PC-3 (cell line): ENCODE measurements at places on chromosomes 3 and 15. TPM values are rescaled to one million over a fixed set of nuclear protein-coding genes. Genes with fewer than 3 reads are reported as not detected.

GRCh38 chr3:144011251-144011799, 39.7 kb downstream of the DIPK2A start:
- peak; percentile 75 for DNase-seq
- no peaks in the 10 kb centered on the region for H3K36me3 ChIP-seq
- peak overlapping the region; percentile 87 for H3K27ac ChIP-seq
- no peak overlapping the region; the same call in 1 of the 2 replicates for H3K4me3 ChIP-seq

PLCH1 gene
- 4.1 and 4.5 TPM in 2 replicates for total RNA-seq

CDHR4 gene
- not detected in 2 replicates for total RNA-seq

DNA sequence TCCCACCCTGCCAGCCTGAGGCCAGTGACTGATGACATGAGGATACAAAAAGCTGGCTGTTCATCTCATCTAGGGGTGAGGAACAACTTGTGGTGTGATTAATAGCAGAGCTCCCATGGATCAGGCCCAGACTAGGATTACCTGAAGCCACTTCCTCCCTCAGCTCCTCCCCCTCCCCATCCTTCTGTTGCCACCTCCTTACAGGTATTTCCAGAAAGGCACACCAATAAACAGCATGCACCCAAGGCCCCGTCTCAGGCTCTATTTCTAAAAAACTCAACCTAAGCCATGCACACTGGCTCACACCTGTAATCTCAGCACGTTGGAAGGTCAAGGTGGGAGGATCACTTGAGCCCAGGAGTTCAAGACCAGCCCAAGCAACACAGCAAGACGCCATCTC, 54.1 kb downstream of the SRGAP3 start:
- no peaks in the 10 kb centered on the region for H3K36me3 ChIP-seq
- peak; percentile 27 for DNase-seq
- H3K27me3 ChIP-seq, result no peaks in the 10 kb centered on the region
- peak overlapping the region; percentile 64 for H3K27ac ChIP-seq
- H3K4me1 ChIP-seq, result peaks cover 21% of the 10 kb centered on the region
- no peak overlapping the region for H3K4me3 ChIP-seq

- DNase-seq, result no peak
- H3K27ac ChIP-seq, result no peak overlapping the region
- no peak overlapping the region for H3K4me3 ChIP-seq
- H3K27me3 ChIP-seq, result no peaks in the 10 kb centered on the region
- H3K4me1 ChIP-seq, result no peaks in the 10 kb centered on the region
Observed at GRCh38 chr3:107817076-107817475, 273.8 kb downstream of the CD47 start.

DNA sequence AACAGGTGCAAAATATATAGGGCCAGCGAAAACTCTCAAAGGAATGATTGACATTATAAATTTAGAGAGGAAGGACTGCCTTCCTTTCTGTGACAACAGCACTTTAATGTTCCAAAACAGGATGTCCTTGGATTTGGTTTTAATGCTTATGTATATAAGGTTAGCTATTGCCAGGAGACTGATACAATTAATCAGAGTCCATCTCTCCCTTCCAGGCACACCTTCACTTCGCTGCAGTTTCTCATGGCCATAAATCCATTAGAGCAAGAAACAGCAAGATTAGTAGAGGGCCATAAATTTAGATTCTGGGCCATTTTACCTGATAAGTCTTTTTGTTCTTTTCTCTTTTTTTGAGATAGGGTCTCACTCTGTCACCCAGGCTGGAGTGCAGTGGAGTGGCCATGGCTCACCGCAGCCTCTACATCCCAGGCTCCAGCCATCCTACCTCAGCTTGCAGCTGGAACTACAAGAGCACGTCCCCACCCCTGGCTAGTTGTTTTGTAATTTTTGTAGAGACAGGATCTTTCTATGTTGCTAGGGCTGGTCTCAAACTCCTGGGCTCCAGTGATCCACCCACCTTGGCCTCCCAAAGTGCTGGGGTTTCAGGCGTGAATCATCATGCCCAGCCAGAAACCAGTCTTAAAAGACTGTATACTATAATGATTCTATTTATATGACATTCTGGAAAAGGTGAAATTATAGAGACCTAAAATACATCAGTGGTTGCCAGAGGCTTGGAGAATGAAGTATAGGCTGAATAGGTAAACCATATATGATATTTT, 15.7 kb upstream of the TFRC start:
- no peaks in the 10 kb centered on the region for H3K36me3 ChIP-seq
- DNase-seq, result no peak
- H3K27ac ChIP-seq, result no peak overlapping the region
- H3K4me3 ChIP-seq, result no peak overlapping the region
- no peaks in the 10 kb centered on the region for H3K4me1 ChIP-seq

GRCh38 chr3:127131424-127132170, 61.3 kb upstream of the PRR23E start:
- H3K36me3 ChIP-seq, result no peaks in the 10 kb centered on the region
- H3K27me3 ChIP-seq, result peaks cover 47% of the 10 kb centered on the region
- H3K4me1 ChIP-seq, result no peaks in the 10 kb centered on the region
- DNase-seq, result no peak

- H3K4me1 ChIP-seq, result peaks cover 12% of the 10 kb centered on the region
- no peak for DNase-seq
- H3K4me3 ChIP-seq, result no peak overlapping the region
- H3K27ac ChIP-seq, result no peak overlapping the region
- no peaks in the 10 kb centered on the region for H3K36me3 ChIP-seq
- no peaks in the 10 kb centered on the region for H3K27me3 ChIP-seq
Observed at GRCh38 chr15:77866186-77866585, 211.3 kb downstream of the TBC1D2B start.

ROPN1 gene
- not detected in 2 replicates for total RNA-seq

DNA sequence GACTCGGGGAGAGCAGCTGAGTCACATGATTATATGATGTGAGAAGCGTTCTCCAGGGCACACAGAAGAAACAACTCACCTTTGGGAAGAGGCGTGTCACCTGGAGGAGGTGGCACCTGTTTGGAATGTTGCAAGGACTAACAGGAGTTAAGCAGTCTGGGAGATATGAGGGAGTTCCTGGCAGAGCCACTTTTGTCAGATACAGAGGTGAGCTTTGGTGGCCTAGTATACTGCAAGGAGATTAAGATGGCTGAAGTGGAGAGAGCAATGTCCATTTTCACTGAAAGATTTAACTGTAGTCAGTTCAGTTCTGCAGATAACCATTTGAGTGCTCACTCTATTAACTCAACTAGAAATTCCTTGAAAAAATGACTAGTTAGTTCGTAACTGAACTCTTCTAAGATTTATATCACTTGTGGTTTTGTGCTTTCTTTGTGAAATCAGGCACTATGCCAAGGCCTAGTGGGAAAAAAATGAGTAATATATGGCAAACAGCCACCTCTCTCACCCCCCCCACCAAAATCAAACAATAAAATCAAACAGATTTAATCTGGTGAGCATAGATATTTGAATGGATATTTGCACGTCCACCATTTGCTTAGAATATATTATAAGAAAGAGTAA, 61.3 kb downstream of the CRYBG3 start:
- peak; percentile 92 for DNase-seq
- H3K4me3 ChIP-seq, result peak overlapping the region; percentile 54
- H3K27ac ChIP-seq, result peak overlapping the region; percentile 90
- no peaks in the 10 kb centered on the region for H3K36me3 ChIP-seq
- peaks cover 26% of the 10 kb centered on the region for H3K4me1 ChIP-seq

DNA sequence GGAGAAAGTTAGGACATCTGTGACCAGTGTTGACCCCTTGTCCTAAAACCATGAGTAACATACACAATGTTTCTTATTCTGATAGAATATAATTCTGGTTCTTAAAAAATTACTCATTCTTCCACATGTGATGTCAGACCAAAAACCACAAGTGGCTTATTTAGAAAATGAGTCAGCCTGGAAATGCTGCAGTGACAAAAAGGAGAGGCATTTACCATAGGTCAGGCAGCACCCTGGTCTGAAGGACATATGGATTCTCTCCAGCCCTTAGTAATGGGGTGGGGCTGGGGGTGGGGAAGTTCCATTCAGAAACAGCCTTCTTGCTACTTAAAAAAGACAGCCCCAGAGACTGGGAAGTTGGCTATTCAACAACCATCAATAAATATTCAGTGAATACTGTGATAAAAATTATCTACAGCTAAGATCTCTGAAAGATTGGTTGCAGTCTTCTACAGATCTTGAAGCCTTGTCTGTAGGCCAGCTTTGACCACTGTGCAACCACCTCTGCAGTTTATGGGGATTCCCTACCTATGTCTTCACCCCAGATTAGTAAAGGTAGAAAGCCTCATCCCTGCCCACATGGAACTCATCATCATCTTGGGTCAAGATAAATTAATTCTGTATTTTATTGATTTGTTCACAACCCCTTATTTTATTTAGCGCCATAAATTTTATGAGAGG, 34.9 kb upstream of the TIMP4 start:
- no peaks in the 10 kb centered on the region for H3K27me3 ChIP-seq
- H3K27ac ChIP-seq, result peak overlapping the region; percentile 97
- DNase-seq, result peak; percentile 99
- peak overlapping the region; percentile 47 for H3K4me3 ChIP-seq
- H3K36me3 ChIP-seq, result no peaks in the 10 kb centered on the region

- no peak for DNase-seq
- H3K4me1 ChIP-seq, result peaks cover 16% of the 10 kb centered on the region
- no peaks in the 10 kb centered on the region for H3K27me3 ChIP-seq
- H3K4me3 ChIP-seq, result no peak overlapping the region
- H3K36me3 ChIP-seq, result no peaks in the 10 kb centered on the region
Observed at GRCh38 chr15:25848325-25848724, 14.8 kb downstream of the ATP10A start.
